ENCODE measurements at places on chromosomes 3 and 15. TPM values are rescaled to one million over a fixed set of nuclear protein-coding genes. Genes with fewer than 3 reads are reported as not detected.
A peak's percentile ranks its signal among the peaks of the same experiment; 100 is the strongest.

DNA sequence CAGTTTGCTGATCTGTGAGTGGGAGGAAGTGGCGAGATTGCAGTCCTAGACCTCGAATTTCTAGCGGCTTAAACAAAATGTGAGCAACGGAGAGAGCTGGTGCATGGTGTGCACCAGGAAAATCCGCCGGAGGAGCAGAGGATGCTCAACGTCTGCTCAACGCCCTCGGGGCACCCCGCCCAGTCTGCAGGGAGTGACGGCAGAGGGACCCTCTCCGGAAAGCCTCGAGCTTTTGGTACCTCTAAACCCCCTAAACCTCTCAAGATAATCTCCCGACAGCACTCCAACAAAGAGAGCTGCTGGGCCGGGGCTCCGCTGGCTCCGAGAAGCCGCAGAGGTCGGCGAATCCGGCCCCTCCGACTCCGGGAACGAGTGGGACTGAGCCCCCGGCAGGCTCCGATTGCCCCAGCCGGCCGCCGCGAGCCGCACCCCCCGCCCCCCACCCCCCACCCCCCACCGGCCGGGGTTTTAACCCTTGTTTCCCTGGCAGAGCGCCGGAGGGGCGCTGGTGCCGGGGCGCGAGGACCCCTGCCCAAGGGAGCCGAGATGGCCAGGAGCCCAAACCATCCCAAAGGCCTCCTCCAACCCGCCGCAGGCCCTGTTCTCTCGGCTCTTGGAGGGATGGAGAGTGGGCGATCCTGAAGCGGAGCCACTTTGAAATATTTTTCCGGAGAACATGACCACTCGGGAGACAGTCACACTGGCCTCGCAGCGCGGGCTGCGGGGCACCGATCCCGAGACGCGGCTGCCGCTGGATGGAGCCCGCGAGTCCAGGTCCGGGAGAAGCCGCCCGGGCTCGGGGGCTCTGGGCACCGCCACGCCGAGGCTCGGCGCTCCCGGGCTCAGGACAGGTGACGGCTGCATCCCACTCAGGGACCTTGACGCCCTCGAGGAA is 1.5 kb downstream of the MEGF11 start:
- DNase-seq = no peak

DNA sequence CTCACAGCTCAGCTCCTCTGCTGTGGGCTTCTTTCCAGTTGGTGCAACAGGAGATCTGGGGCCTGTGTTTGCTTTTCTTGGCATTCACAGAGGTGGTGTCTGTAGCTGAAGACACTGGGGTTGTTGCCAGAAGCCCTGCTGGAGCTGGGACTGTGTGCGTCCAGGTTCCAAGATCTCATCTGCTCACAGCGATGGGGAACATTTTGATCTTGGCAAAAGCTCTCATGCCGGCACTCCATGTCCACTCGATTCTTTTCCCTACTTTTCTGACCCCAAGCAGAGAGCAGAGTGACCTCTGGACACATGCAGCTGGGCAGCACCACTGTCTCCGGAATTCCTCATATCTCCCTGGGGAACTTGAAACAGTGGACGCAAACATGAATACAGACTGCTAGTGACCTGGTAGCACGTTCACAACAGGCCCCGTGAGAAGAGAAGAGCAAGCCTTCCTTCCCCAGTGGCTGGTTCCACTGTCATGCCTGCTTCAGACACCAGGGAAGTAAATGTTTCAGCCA is 36.1 kb upstream of the MECOM start:
- no peak for DNase-seq

DNA sequence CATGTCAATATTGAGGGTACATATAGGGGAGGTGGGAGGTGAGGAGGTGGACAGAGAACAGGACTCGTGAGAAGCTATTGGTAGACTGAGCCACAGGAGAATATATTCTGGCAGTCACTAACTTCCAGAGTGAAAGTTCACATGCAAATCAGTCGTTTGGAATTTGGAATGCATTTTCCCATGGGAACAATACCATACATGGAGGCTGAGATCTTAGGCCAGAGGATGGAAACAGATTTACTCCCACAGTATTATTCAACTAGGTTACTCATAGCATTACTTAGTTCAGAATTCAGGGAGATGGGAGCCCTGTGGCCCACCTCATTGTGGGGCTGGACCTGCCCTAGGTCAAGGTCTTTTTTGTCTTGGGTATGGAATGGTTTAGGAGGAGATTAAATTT is 36.4 kb upstream of the ABHD2 start:
- no peak for DNase-seq

DNA sequence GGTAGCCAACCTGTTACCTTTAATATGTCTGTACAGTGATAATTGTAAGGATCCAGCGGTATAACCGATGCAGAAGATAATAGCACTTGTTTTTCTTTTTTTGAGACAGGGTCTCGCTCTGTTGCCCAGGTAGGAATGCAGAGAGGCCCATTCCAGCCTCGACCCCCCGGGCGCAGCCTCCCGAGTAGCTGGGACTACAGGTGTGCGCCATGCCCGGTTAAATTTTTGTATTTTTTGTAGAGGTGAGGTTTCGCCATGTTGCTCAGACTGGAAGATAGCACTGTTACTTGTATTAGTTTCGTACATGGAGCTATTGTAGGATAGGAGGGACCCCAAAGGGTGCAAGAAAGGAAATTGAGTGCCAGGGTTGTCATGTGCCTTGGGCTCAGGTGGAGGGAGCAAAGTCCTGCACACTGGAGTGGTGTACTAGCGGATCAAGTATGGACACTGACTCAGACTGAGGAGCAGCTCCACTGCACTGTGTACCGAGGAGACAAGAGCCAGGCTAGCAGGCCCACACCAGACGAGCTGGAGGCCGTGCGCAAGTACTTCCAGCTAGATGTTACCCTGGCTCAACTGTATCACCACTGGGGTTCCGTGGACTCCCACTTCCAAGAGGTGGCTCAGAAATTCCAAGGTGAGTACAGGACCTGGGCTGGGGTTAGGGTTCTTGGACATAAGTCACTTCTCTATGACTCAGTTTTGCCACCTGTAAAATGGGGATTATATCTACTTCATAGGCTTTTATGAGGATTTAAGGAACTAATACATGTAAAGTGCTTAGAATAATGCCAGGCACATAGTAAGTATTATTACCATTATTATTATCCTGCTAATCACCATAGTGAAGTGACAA is 1.0 kb downstream of the OGG1 start:
- no peak for DNase-seq

- peak; percentile 84 for DNase-seq
Measured at GRCh38 chr15:90184119-90184785, 16.9 kb upstream of the SEMA4B start.

DNA sequence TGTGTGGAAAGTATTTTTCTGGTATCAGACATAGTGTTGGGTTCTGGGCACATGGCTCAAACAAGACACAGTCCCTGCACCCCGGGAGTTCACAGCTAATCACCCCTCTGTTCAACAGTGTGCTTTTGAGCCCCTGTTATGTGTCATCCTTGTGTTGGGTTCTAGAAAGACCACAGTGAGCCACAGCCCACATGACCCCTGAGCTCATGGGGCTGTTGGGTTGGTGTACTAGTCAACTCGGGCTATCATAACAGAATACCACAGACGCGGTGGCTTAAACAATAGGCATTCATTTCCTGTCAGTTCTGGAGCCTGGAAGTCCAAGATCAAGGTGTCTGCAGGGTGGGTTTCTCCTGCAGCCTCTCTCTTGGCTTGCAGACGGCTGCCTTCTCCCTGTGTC is 100.0 kb downstream of the DNAJB8 start:
- DNase-seq = no peak

PTX3 gene
- 10.1 TPM for total RNA-seq

HAPLN3 gene
- total RNA-seq = 3.4 TPM

All from breast epithelium (tissue), 4 donors.